OCI-LY7 (cell line): ENCODE measurements at places on chromosomes 7 and 10.
A peak's percentile ranks its signal among the peaks of the same experiment; 100 is the strongest.

DNA sequence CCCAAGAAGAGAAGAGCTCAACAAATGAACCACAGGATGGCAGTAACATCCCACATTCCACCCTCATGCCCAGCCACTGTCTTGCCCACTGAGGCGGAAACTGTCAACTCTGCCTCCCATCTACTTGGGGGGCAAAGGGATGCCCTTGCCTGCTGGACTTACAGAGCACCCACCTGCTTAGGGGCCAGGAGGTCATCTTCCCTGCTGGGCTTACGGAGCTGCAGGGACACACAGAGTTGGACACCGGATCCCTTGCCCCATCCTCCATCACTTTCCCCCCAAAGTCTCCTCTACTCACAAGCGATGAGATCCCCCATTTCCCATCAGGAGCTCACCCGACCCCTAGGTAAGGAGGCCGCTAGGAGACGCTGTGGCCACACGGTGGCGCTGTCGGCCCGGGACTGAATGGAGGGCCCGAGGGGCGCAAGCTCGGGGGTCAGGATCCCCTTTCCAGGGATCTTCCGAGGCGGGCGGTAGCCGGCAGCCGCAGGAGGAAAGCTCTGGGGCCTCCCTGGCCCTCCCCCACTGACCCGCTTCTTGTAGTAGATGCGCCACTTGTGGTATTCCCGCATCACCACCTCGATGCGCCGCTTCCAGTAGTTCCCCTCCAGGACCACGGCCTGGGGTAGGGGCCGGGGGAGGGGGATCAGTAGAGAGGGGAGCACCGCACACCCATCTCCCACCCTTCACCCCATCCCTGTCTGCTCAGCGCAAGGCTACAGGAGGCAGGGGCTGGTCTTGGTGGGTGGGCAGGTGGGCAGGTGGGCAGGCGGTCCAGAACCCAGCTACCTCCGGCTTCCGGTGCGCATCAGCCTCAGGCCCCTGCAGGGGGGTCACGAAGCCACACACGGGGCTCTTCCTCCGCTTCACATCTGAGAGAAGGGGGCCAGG, 17.3 kb downstream of the MLXIPL start:
- peak; percentile 74 for DNase-seq

GRCh38 chr7:112414855-112415490, 35.3 kb upstream of the IFRD1 start:
- DNase-seq, result peak; percentile 51

DNA sequence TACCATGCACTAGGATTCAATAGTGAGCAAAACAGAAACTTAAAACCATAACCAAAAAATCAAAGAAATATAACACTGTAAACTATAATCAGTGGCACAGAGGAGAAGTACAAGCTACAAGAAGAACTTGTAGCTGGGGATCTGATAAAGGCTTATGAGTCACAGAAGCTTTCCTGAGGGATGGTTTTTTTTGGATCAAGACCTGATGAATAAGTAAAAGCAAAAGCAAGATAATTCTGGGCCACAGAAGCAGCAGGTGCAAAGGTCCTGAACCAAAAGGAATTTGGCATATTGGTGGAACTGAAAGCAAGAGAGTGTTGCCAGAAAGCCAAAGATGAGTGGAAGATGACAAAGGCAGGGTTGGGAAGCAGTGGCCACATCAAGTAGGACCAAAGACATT, 37.4 kb upstream of the BET1 start:
- DNase-seq, result no peak

DNA sequence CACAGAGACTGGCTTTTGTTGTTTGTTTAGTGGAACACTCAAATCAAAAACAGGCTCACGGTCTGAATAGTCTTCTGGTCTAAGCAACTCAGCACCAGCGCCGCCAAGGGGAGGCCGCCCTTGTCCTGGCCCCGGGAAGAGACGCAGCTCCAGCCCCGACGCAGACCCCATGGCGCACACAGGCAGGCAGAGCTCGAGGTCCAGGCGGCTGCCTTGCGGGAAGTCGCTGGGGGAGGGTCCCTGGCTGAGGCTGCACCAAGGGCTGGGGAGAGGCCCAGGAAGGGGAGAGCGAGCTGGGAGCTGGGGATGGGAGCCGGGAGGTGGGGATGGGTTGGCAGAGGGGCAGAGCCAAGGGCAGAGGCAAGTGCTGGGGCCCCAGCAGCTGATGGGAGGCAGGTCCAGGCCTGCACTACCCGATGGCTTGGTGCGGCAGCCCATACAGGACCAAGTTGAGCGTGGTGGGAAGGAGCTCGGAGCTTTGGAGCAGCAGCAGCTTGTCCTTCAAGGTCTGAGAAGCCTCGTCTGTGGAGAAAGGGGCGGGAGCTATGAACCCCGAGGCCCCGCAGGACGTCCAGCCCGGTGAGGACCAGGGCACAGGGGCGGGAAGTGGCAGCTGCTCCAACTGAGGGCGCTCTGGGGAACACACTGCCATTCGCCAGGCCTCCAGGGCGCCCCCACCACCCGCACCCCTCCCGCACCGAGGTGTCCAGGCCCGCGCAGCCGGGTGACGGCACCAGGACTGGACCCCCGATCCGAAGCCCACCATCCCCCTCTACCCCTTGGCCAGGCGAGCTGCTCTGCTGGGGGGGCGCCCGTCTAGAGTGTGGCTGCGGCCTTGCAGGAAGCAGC, 22.7 kb upstream of the NKX6-2 start:
- DNase-seq, result no peak

DNA sequence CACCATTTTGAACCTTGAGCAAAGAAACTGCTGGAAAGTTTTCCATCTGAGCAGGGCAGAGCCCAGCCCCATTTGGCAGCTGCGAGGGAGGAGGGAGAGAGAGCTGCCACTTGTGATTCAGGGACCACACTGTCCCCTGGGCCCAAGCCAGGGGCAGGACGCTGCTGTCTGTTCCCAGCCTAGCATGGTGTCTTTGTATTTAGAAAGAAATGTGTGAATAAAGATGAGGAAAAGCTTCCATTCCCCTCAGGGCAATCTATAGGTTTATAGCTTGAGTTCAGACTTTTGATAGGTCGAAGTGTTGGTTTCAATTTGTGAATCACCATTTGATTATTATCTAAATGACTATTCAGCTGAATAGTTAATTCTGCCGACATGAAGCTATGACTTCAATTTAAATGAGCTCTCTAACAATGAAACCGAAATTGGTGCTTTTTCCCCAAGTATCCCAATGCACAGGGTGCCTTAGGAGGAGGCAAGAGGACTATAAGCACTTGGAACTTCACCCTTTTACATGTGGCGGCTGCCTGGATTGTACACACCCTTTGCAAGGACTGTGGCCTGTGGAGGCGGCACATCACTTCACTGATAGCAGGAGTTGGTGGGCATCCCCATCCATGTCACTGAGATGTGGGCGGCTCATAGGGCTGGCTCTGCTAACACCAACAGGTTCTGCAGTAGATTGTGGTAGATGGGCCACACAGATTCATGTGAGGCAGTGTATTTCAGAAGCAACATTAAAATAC, 223.5 kb downstream of the CCDC3 start:
- no peak for DNase-seq

DNA sequence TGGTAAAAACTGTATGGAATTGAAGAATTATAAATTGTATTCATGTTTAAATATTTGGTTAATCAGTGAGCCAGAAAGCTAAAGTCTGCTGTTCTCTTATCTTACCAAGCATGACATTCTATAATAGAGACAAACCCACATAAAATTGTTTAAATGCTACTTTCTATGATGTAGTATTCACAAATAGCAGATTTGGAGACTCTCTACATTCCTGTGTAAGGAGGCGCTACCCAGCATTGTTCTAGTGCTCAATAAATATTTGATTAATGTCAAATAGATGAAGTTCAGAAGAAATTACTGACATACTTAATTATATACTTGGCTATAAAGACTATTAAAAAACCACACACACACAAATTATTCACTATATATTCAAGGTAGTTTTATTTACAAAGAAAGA, 49.8 kb downstream of the DOCK4 start:
- DNase-seq, result no peak

- DNase-seq, result no peak
Measured at GRCh38 chr10:11469575-11470391, 141.7 kb downstream of the USP6NL start.

DNA sequence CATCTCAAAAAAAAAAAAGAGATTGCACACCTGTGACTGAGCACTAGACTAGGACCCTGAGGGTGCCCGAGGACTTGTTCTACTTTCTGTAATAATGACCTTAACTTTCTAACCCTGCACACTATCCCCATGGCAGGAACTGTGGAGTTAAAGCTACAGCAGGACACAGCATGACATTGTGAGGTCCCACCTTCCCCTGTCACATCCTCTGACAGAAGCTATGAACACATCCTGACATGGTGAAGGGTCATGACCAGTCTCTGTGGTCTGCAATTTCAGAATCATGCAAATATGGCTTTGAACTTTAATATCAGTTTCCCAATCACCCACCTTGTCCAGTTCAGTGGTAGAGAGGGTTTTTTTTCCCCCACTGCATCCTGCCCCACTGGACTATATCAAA, 18.5 kb upstream of the SAR1A start:
- DNase-seq, result no peak

DNA sequence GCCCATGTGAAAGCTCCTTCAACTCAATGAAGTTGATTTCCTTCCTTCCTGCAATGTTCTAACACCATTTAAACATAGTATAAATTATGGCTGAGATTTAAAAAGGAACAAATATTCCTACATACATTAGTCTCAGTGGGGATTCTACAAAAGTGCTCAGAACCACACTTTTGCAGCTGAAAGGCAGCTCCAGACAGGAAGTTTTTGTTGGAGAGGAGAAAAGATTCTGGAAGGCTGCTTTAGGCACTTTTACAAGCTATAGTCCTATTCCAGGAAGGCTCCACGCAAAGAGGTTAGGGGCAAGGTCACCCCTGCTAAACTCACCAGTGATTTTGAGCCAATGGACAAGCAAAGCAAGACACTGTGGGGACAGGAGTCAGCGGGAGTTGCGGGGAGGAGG, 179.2 kb upstream of the CDCA7L start:
- DNase-seq, result no peak

GRCh38 chr7:83821866-83822265, 172.9 kb upstream of the SEMA3E start:
- DNase-seq, result no peak

- no peak for DNase-seq
Measured at GRCh38 chr7:115831371-115831770, 199.2 kb downstream of the TFEC start.

DNA sequence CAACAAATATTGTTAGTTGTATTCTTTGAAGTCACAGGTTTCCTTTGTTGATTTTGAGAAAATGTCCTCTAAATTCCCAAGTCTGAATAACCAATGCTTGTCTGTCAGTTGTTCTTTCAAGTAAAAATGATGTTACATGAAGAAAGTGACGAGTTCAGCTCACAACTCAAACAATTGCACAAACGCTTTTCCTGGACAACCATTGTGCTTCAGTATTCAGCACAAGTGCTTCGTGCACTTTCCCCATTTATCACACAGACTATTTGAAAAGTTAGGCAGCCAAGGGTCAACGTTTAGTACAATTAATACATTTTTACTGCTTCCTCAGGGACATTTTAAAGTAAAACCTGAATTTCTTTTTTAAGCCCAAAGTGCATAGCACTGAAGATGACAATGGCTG, 44.5 kb downstream of the CDK1 start:
- no peak for DNase-seq

GRCh38 chr10:101780818-101781654, 2.2 kb downstream of the NPM3 start:
- peak; percentile 82 for DNase-seq
